Stimulated activated naive CD8-positive, alpha-beta T cell treated with anti-CD3 and anti-CD28 coated beads, Interleukin-15, Interleukin-2, amounts not matched to agents 100 U/mL and 50 U/mL, for 24 hours (primary cell): ENCODE measurements at places on chromosomes 3 and 15.

- DNase-seq: no peak
These were observed 283.2 kb downstream of the EPHB1 start for GRCh38 chr3:135078283-135078682.

DNA sequence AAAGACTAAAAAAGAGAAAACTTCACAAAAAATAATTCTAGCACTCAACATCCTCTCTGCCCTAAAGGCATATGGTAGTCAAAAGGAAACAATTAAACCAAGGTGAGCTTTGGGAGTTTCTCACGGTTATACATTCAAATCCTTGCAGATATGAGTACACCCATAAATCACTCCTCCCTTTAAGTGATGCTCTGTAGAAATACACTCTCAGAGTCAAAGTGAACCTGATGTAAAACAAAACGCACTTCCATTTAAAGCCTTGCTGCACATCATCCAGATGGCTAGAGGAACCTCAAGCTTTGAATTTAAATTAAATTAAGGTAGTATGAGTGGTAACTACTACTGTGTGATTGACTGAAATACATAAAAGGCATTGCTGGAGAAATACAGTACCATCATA lies 36.0 kb upstream of the AADAC start:
- no peak for DNase-seq

GRCh38 chr15:88375234-88375927 lies 91.8 kb downstream of the MRPL46 start:
- DNase-seq: no peak

DNA sequence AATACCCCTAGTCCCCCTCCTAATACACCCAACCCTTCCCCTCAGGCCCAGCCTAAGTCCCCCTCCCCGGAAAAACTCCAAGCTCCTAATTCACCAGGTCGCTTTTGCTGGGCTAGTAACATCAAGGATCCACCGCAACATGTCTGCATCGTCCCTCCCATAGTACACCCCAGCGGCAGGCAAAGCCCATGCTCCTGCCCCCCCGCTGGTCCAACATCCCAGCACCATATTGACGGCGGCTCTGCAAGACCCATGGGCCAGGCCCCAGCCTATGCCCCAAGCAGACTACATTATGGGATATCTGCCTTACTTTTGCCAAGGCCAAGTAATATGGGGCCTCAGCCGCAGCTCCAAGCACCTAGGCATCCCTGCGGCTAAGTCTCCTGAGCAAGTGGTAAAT lies 33.5 kb downstream of the ZNF589 start:
- DNase-seq: no peak

- DNase-seq: no peak
These were observed 27.1 kb downstream of the KY start for GRCh38 chr3:134623615-134624245.

- DNase-seq: no peak
These were observed 298.2 kb downstream of the UBE2E2 start for GRCh38 chr3:23501201-23501802.

DNA sequence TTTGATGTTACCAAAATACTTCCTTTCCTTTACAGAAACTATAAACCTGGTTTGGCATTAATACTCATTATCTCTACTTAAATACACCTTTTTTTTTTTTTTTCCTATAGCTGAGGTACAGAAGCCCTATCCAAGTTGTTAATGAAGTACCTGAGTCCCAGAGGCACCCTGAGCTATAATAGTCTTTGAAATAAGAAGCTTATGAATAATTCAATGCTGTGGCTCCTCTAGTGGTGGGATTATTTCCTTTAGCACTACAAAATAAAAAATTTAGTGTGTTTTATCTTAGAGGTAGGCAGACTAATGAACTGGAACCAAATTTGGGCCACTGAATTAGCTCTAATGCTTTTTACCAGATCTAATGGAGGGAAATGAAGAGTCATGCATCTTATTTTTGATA lies 611.9 kb downstream of the EDEM1 start:
- no peak for DNase-seq

GRCh38 chr15:64810497-64811326 lies 14.7 kb downstream of the PIF1 start:
- DNase-seq: no peak

DNA sequence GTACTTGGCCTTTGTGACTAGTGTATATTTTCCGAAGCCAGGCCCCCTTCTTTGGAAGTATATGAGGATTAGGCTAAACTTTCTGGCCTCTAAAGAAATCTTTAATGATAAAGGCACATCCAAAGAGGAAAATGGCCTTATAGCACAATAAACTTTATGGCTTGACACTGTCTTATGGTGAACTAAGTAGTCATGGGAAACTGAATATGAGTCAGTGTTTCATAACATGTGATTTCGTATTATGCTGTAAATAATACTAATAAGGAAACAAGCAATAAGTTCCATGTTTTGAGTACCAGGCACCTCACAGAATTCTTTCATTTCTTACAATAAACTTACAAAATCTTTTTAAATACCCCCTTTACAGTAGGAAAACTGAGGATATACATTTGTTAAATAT lies 8.2 kb downstream of the ZPLD1 start:
- DNase-seq: no peak

GRCh38 chr15:48143856-48144255 lies 23.1 kb downstream of the SLC24A5 start:
- no peak for DNase-seq

GRCh38 chr3:129602730-129603560 lies 3.5 kb downstream of the PLXND1 start:
- DNase-seq: no peak

- DNase-seq: no peak
These were observed 22.6 kb downstream of the MEIS2 start for GRCh38 chr15:37077623-37078351.

DNA sequence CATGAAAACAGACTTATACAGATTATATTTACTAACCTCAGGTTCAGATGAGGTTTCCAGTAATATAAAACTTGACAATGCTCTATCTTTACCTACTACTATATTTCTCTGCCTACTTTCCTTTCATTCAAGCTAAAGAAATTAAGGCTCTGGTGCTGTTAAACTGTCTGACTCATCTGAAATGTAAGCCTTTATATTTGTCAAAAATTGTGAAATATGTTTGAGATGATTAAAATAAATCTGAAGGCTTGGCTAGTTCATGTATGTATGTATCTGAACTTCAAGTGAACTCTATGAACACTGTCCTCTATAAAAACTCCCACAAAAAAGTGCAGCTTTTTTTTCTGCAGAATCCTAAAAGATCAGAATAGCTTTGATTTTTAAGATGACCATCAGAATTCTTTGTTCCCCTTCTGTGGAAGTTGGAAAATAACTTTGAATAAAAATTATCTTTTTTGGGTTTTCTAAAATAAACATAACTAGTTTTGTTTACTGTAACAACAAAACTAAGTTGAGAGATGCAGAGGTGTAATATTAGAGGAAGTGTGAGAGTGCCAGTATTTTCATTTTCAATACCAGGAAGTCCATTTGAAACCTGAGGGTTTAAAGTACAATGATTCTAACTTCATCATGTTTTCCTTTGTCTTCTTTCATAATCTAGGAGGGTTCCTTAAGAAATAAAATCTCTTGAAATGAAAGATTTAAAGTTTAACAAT lies 42.2 kb downstream of the ILDR1 start:
- DNase-seq: no peak

GRCh38 chr3:117728226-117728625 lies 1018.6 kb downstream of the TUSC7 start:
- DNase-seq: no peak

DNA sequence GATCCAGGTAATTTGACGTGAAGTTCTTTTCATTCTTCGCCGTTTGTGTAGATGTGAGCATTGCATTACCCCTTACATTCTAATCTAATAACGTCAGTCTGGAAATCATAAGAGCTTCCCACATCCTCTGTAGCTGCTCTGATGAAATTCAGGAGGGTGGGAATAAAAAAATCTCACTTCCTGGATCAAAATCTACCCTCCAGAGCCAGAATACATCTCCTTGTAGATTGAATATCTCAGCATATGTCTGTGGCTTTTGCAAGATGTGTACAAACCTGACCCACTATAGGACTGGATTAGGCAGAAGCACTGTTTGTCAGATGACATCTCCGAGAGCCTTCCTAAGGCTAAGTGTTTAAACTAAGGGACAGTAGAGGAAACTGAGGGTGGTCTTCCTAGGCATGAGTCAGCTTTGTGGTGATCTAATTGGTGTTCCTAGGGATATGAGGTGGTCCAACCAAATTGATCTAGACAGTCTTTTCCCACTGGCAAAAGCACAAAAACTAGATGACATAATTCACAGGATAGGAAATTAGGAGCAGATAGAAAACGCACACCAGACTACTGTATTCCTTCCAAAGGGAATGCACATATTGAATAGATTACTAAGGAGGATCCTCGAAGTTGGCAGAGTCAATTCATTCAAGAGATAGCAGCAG lies 216.3 kb upstream of the LRTM1 start:
- DNase-seq: no peak
